ENCODE measurements at places on chromosomes 2 and 18. TPM values are rescaled to one million over a fixed set of nuclear protein-coding genes. Genes with fewer than 3 reads are reported as not detected.
A peak's percentile ranks its signal among the peaks of the same experiment; 100 is the strongest.

GRCh38 chr2:150462770-150463169, 24.7 kb downstream of the RND3 start:
- DNase-seq, result no peak

- no peak for DNase-seq
Measured at GRCh38 chr2:70954886-70955285, 19.2 kb downstream of the ATP6V1B1 start.

- DNase-seq, result no peak
Measured at GRCh38 chr2:157184161-157184895, 73.2 kb upstream of the GALNT5 start.

GRCh38 chr2:109473616-109474318, 140.0 kb downstream of the SEPTIN10 start:
- no peak for DNase-seq

DNA sequence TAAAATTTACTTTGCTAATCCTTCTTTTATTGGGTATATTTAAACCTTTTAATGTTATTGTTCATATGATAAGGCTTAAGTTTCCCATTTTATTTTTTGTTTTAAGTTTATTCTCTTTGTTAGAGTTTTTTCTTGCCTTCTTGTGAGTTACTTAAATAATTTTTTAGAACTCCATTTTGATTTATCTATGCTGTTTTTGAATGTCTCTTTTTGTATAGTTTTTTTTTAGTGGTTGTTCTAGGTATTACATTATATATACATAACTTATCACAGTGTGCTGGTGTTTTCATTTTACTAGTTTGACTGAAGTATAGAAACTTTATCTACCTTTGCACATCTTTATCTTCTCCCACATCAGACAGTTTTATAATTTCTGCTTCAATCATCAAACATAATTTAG, 49.4 kb upstream of the TGFA start:
- no peak for DNase-seq

DNA sequence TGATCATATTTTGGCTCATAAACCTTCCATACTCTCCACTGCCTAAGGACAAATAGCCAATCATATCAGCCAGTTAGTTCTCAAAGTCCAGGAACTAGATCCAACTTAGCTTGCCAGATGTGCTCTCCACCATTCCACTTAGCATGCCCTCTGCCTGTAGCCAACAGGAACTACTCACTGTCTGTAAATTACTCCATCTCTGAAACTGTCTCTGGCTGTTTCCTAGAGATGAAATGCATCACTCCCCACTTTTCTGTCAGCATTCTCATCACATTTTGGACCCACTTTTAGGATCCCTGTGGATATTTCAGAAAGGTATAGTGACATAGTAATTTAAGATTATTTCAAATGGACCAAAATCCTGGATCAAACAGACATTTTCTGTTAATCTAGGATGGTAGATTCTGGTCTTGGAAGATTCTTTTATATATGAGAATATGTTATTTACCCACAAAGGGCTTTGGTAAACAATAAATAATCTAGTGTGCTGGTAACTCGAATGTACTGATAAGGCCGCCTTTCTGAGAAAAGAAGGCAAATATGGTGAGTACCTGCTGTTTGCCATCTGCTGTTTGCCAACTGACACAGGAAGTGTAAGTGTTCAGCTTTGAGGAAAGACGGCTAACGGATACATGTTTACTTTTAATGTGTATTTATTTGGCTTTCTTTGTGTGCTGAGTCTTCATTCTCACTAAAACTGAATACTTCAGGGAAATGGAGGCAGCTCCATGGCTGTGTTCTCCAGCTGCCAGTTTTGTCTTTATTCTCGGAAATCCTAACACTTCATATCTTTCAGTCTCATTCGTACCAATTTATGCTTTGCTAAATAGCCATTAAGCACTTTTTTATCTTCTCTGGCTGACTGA, 79.5 kb downstream of the EVA1A start:
- DNase-seq, result no peak

GRCh38 chr2:232238108-232238507, 140.4 kb upstream of the ALPP start:
- no peak for DNase-seq

DNA sequence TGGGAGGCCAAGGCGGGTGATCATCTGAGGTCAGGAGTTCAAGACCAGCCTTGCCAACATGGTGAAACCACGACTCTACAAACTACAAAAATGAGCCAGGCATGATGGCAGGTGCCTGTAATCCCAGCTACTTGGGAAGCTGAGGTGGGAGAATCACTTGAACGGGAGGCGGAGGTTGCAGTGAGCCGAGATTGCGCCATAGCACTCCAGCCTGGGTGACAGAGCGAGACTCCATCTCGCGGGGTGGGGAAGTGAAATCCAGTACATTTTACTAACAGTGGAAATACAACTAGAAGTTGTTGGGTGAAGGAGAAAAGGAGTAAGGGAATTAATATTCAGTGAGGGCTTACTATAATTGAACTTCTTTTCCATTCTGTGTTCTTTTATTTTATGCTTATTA, 13.2 kb upstream of the ENOSF1 start:
- DNase-seq, result no peak

DNA sequence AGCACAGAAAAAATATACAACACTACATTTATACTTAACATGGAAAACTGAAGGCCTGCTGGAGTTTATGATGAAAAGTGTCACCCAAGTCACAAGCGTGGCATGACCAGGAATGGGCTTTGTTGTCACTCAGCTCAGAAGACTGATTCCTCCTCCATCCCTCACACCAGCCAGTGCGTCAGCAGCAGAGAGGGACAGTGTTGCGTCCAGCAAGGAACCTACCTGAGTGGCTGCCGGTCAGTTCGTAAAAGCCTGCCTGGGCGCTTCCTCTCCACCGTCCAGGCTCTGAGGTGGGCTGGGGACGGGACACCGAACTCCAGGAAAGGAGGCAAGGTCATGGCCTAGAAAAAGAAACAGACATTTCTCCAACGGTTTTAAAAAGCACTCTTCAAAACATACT, 77.4 kb downstream of the USP40 start:
- DNase-seq, result no peak

DNA sequence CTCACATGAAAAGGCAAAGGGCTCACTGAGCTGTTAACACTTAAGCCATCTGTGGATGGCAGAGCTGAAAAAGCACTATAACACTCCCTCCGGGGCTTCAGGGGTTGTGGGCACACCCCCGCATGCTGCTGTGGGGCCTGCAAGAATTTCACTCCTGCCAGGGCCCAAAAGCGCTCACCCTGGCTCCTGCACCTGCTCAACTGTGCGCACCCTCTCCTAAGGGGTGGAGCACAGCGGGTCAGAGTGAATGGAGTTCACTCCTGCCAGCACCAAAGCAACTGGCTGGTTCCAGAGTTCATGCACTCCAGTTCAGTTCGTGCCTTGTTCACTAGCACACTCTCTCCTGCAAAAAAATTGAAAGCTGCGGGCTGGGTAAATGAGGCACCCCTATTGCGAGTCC, 814.2 kb upstream of the SLC39A10 start:
- peak; percentile 46 for DNase-seq

DNA sequence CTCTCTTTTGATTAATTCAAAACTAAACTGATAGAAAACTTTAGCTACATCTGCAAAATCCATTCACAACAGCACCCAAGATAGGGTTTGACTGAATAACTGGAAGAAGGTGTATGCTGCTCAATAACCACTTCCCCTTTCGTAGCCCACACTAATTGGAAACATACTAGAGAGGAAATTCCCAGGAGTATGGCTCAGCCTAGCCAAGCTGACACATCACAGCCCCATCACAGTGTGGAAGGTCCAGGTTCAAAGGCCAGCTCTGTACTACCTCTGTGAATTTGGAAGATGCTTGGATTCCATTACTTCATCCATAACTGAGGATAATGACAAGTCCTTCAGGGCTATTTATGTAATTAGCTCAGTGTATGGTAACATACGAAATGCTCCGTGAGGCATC, 185.4 kb downstream of the FBXO15 start:
- no peak for DNase-seq

DNA sequence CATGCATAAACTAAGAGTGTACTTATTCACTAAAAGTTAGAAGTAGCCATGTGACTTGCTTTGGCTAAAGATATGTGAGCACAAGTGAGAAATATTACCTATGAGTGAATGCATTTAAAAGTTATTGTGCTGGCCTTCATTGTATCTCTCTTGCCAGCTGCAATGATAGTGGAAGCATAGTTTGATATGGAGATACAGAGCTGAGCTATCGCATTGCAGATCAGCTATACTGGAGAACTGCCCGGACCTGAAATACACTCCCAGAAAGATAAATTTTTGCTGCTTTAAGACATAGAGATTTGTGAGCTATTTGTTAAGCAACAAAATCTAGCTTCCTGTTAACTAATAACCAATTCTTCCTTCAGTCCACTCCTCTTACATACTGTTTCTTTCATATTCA, 571.1 kb downstream of the CPS1 start:
- DNase-seq, result no peak

DSC2 gene
- 19.8 TPM for total RNA-seq

Data from kidney (tissue), 22 donors.